Stimulated activated CD4-positive, alpha-beta T cell treated with anti-CD3 and anti-CD28 coated beads, Interleukin-12 subunit alpha, Interleukin-12 subunit beta, amount 100 ng/mL, for 24 hours (primary cell): ENCODE measurements at places on chromosomes 11 and 22.

GRCh38 chr11:1224111-1224490, 1.2 kb downstream of the MUC5B start:
- DNase-seq: no peak

DNA sequence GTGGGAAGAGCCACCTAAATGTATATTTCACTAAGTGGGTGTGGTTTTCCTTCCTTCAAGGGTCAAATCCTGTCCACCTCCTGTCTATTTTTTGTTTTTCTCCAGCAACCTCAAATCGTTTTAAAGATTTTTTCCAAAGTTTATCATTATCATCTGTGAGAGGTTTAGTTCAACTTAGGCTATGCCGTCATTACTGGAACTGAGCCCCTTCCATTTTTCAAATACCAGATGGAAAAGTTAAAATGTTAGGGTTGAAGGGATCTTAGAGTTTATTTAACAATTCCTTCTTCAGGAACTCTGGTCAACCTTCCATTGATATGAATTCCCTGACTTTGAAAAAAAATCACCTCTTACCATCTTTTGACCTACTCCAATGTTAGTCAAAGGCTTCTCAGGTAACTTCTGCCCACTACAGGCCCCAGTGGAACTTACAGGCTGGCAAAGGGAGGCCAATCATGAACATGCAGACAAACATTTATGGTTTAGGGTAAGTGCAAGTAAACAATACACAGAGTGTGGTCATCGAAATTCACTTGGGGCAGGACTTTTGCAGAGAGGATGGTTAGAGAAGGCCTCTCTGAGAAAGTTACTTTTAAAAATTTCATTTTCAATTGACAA, 45.2 kb downstream of the SYN3 start:
- no peak for DNase-seq

GRCh38 chr11:35167426-35167954, 28.5 kb downstream of the CD44 start:
- DNase-seq: no peak

- no peak for DNase-seq
Measured at GRCh38 chr11:86811637-86812321, 11.4 kb downstream of the PRSS23 start.

- no peak for DNase-seq
Measured at GRCh38 chr11:110763249-110764011, 51.2 kb upstream of the ARHGAP20 start.

DNA sequence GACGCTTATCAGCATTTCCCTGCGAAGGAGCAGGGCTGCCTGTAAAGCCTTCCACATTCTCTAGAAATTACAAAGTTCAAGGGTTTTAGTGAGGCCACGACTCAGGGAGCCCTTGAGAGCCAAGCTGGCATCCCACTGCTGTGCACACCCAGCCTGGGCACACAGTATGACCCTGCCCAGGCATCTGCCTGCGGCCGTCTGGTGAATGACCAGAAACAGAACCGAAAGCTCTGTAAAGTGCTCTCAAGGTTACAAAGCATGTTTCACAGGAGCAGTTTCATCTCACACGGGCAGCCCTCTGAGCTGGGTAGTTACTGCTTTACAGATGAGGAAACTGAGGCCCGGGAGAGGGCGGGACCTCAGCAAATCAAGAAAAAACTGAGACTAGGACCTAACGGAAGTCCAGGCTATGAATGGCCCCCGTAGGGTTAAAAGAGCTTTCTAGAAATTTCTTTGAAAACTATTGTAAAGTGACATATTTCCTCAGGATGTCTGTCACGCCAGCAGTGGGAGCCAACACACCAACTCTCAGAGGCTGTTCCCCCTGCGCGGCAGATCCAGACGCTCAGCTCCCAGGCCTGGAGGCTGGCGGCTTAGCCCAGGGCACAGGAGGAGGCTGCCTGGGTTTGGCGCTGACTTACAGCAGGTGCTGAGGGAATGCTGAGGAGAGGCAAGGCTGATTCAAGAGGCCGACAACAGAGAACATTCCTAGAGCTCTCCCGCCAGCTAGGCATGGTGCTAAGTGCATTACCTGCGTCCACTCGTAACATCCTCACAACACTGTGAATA, 7.7 kb upstream of the TCF20 start:
- no peak for DNase-seq

DNA sequence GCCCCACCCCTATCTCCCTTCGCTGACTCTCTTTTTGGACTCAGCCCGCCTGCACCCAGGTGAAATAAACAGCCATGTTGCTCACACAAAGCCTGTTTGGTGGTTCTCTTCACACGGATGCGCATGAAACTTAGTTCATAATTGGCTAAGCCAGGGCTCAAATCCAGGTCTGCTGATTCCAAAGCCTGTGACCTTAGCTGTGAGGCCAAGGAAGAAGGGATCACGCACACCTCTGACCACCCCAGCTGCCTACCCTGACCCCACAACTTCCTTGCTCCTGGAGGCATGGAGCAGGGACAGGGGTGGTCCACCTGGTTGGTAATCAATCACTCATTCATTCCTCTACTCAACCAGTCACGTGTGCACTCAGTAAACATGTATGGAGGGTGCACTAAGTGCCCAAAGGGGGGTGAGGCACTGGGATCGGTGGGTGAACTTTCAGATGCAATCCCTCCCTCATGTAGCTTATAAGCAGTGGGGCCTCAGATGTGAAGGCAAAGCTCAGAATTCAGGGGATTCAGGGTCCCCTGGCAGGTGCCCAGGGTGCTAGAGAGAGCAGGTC, 10.3 kb downstream of the FXYD2 start:
- no peak for DNase-seq

- DNase-seq: no peak
Measured at GRCh38 chr11:85961930-85962363, 106.8 kb downstream of the CCDC83 start.

DNA sequence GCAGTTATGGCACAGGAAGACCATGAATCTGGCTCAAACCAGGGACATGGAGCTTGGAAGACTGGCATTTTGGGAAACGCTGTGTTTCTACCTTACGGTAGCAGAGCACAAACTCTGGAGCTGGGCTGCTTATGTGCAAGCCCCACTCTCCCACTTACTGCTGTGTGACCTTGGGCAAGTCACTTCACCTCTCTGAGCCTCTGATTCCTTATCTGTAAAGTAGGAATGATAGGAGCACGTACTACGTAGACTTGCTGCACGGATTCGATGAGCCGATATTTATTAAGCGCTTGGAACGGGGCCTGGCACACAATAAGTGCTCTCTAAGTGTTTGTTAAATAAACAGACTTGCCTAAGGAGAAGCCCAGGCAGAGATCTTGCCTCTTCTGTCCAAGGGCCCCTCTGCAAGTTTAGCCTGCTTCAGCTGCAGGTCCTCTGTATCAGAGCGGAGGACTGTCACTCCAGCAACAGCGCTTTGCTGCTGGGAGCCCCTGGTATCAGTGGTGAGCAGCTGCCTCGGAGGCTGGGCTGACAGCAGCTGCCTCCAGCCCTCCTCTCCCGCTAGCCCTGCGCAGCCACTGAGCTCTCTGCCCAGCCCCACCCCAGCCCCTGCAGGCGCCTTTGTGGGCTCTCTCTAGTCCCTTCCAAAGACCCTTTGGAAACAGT, 96.9 kb upstream of the ANO1 start:
- DNase-seq: no peak

DNA sequence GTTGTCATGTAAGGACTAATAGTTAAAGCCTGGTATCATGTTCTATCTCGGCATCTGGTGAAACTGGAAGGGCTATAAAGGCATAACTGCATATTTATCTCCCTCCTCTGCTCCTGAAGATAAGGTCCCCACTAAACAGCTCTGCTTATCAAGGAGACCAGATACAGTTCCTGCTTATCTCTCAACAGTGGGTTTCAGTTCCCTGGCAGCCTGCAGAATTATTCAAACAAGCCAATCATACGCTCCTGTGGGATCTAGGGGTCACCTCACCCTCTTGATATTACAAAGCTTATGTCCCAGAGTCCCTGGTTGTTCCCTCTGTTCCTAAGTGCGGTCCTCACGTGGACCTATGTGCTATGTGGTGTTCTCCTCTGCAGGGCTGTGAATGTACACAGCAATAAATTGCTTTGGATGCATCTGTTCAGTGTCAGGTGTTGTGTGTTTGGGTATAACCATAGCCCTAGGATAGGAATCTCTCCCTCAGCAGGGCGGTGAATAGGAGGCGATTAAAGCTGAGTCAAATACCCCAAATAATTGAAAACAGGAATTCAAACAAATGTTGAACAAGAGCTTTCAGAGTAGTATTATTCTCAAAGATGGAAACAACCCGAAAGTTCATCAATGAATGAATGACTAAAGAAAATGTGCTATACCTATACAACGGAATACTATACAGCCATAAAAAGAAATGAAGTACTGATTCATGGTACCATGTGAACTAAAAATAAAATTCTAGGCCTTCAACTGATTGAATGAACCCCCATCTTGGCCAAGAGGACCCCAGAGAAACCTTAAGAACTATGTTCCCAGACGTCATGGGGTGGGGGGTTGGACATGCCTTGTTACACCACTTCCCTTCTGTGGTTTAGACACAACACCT, 3.1 kb upstream of the OOSP4A start:
- DNase-seq: no peak

DNA sequence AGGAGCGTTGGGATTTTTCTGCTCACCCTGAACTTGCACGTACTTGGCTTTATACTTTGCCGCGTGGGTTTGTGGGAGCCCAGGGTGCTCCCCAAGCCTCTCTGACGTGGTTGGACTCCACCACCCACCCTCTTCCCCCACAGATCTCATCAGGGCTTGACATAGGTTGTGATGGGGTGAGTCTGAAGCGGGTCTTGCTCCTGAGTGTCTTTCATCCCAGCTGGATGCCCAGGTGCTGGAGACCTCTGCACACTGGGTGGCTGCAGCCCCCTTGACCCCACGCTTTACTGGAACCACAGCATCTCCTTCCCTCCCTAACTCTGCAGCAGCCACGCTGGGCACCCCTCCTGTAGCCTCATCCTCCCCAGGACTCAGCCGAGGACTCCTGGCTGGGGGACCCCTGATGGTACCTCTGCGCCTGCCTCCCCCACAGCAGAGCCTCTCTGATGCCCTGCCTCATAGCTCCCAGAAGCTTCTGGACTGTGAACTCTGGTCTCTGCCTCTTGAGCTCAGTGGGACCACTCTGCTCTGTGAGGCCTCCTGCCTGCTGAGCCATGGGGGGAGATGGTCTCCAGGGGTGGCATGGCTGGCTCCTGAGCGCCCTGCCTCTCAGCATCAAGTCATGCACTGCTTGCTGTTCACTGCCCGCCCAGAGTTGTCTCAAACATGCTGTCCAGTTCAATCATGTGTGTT, 45.2 kb downstream of the MYEOV start:
- no peak for DNase-seq

DNA sequence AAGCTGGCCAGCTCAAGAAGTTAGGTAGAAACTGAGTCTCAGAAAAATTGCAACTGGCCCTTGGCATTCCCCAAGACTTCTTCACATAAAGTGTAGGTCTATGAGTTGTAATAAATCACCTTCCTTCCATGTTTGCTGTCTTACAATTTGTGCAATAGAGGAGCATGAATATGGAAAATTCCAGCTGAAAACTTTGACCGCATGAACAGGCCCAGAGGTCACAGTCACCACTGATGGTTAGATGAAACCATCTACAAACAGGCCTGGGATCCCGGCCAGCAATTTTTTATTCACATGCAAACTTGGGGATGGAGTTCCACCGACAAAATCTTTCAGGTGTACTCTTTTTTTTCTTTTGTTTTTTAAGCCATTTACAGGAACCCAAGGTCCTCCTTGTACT, 88.1 kb downstream of the SERGEF start:
- DNase-seq: no peak

GRCh38 chr11:80532633-80533232, 1091.9 kb upstream of the TENM4 start:
- DNase-seq: no peak

DNA sequence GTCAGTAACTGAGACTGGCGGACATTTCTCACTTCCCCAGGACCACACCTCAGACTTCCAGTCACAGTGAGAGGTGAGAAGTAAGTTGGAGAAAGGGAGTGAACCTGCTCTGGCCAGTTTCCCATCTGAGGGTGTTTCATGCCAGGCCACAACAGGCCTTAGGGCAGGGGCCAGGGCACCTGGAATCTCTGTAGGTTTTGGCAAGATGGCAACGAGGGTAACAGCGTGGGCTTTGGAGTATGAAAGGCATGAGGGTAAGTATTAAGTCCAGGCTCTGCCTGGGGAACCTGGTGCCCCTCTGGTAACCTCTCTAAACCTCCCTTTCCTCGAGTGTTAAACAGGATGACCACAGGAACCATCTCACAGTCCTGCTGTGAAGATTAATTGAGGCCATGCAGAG, 28.5 kb upstream of the ABCC8 start:
- no peak for DNase-seq

DNA sequence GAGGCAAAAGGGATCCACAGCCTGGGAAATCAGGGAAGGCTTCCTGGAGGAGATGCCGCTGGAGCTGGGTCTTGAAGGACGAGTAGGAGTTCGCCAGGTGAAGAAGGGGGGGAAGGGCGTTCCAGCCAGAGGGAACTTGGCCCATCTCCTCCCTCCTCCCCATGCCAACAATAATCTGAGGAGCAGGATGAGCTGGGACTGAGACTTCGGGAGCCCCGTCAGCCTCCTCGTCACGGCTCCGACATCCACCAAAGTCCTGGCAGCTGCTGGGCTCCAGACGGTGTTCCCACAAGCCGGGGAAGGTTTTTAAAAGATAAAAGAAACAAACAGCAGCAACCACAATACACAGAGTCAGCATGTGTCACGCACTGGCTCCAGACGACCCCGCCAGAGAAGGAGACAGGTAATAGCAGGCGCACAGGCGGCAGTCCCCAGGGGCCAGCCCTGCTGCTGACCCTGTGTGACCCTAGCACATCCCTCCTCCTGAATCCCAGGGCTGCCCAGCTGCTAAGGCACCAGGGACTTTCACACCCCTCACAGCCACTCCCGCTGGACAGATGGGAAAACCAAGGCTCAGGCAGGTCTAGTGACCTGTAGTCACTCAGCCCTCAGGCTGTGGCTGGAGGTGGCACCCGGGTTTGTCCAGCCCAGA, 37.3 kb downstream of the NUP50 start:
- no peak for DNase-seq

DNA sequence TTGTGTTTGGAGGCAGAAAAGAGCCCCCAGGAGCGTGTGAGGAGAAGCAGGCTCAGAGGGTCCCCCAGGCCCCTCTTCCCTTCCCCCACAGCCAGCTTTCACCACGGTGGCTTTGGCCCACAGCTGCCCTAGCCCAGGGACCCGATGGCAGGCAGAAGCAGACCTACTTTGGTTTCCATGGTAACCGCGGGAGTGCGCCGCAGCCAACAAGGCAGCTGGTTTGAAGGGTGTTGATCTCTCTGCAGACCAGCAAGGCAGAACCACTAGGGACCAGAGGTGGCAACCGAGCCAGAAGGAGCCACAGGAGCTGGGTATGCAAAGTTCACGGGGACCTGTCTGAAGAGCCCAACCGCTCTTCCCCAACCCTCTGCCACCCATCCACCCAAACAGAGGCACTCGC, 69.4 kb downstream of the BUD13 start:
- DNase-seq: no peak

DNA sequence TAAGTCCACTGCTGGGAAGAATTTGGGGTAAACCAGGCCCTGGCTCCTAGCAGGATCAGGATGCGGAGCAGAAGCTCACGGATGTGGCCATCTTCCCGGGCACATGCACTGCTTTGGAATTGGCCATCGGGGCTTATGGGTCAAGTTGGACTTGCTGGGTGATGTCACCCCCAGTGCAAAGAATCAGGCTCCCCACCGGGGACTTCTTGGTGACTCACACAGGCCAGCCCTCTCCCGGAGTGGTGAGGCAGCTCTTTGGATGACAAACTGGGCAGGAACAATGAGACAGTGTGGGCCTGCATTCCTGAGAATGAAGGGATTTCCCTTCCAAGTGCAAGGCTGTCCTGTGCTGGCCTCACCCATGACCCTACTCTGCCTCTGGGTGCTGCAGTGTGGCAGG, 128.8 kb upstream of the ANO1 start:
- no peak for DNase-seq

- no peak for DNase-seq
Measured at GRCh38 chr11:79220171-79220570, 220.7 kb downstream of the TENM4 start.
